ENCODE measurements at places on chromosomes 13 and 19.

- peak; percentile 86 for DNase-seq
Measured at GRCh38 chr19:6516659-6517291, 14.1 kb upstream of the TNFSF9 start.

DNA sequence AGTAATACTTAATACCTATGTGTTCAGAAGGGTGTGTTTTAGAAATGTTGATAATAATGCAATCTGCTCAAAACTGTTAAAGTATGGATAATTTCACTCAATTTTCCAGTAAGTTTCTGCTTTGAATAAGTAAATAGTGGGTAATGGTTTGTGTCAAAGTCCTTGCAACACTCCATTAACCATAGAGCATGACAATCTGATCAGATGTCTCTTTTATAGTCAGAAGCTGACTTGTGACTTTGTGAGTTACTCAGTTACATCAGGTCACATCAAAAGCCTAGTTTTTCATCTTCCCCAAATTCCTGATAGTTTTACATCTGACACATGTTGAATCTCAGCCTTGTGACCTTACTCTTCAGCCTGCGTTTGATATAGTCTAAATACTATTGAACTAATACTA, 338.0 kb downstream of the EFNB2 start:
- DNase-seq = no peak

- DNase-seq = no peak
Measured at GRCh38 chr19:31349160-31349881, at the start of gene TSHZ3. TSS of gene TSHZ3 (minus strand) at chr19:31349436. CDS start at chr19:31349219, 217 bp downstream.

- no peak for DNase-seq
Measured at GRCh38 chr19:49470615-49470978, 3.4 kb upstream of the FLT3LG start.

DNA sequence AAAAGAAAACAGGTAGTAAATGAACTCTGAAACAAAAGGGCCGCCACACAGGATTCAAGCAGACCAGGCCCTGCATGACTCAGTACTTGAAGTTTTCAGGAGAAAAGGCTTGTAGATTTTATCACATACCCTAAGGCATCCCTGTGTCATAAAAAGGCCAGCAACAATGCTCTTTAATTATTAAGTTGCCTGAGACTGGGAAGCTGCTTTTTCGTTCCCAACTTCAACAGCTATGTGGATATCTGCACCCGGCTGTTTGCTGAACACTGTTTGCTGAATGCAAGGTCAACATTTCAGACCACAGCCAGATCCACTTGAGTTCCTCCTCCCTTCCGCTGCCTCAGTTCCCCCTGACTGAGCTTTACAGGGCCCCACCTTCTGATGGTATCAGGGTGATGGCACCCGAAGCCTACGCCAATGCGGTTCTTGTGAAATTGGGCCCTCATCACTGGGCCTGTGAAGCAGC, 6.1 kb upstream of the ECH1 start:
- DNase-seq = no peak

DNA sequence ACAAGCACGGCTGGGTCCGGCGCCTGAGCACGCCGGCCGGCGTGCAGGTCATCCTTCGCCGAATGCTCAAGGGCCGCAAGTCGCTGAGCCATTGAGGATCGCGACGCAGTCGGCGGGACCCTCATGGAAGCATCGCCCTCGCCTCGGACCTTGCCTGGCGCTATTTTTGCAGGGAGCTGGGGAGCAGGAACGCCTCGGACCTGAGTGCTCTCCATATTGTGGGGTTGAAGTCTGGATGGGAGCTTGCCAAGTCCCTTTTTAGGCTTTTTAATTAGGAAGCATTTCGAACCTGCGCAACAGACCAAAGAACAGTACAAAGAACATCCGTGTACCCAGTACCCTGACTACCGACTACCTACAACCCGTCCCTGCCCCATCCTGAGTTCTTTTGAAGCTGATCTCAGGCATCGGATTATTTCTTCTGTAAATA, 628 bp downstream of the MRPL34 start:
- no peak for DNase-seq

GRCh38 chr13:113044391-113045114, 61.0 kb upstream of the F7 start:
- no peak for DNase-seq

Measured in renal pelvis (tissue), 12 donors.